ENCODE measurements at places on chromosomes 12 and 14. TPM values are rescaled to one million over a fixed set of nuclear protein-coding genes. Genes with fewer than 3 reads are reported as not detected.

The CCDC175 gene
- not detected for total RNA-seq

The HSPB8 gene
- total RNA-seq = not detected

The MYH7 gene
- total RNA-seq = 0.05 TPM

- H3K4me3 ChIP-seq = peak overlapping the region; percentile 11
- H3K36me3 ChIP-seq = peaks cover 9% of the 10 kb centered on the region
- H3K4me1 ChIP-seq = peaks cover 78% of the 10 kb centered on the region
Measured at GRCh38 chr12:46518729-46519128, 146.2 kb upstream of the SLC38A2 start.

- no peaks in the 10 kb centered on the region for H3K27me3 ChIP-seq
- peaks cover 3% of the 10 kb centered on the region for H3K36me3 ChIP-seq
- H3K4me3 ChIP-seq = peak overlapping the region; percentile 62
- peak; percentile 52 for DNase-seq
- H3K27ac ChIP-seq = peak overlapping the region; percentile 99
Measured at GRCh38 chr12:50979369-50980052, 27.2 kb downstream of the HIGD1C start.

DNA sequence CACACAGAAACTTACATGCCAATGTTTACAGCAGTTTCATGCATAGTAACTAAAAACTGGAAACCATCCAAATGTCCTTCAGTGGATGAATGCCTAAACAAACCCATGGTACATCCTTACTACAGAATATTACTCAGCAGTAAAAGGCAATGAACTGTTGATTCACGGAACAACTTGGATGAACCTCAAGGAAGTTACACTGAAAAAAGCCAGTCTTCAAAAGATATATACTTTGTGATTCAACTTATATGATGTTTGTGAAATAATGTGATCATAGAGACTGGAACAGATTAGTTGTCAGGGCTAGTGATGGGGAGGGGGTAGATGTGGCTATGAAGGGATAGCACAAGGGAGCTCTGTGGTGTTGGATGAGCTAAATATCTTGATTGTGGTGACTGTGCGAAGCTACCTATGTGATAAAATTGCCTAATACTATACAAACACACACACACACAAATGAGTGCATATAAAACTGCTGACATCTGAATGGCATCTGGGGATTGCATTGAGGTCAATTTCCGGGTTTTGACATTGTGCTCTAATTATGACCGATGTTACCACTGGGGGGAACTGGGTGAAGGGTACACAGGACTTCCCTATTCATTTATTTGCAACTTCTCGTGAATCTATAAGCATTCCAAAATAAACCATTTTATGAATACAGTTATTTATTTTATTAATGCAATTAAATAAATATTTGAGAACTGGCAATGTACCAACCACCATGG lies 94.3 kb downstream of the RIN3 start:
- peaks cover 23% of the 10 kb centered on the region for H3K4me1 ChIP-seq
- no peak for DNase-seq

All from activated T-cell treated with anti-CD3 and anti-CD28 coated beads, Interleukin-2, amount 50 U/mL, for 72 hours (primary cell).